ENCODE measurements at places on chromosomes 2 and 18.

- DNase-seq = peak; percentile 19
- no peak overlapping the region for H3K27ac ChIP-seq
- no peaks in the 10 kb centered on the region for H3K4me1 ChIP-seq
- H3K36me3 ChIP-seq = peaks cover 37% of the 10 kb centered on the region
Observed at GRCh38 chr18:12434541-12434929, 26.8 kb downstream of the PRELID3A start.

DNA sequence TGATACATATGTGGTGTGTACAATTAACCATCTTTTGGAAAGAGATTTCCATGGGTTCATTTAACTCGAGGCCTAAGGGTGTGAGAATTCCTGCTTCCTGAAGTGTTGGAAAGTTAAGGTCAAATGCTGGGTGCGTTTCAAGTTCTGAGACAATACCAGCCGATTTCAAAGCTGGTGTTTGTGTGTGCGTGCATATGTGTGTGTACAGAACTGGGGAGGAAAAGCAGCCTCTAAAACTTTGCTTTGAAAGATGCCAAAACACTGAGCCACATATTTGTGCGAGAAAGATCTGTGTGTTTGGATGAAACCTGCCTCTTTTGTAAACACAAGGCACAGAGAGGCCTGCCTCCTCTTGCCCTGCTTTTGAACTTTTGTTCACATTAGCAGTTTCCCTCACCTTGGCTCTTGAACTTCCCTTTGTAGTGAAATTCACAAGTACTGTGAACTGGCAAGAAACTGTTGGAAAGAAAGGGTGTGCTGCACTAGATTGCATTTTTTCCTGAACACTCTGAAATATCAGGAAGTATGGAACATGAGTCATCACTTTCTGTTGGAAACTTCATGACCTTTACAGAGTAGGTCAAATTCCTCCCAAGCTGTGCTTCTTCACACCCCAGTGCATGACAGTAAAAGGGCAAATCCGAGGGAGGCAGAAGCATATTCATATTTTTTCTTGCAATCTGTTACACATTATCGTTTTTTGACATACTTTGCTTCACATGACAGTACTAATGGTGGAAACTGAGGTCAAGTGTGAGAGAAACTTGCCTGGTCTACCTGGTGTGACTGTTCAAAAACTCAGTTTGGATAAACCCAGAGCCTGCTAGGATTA is 20.0 kb upstream of the CAVIN2 start:
- peaks cover 32% of the 10 kb centered on the region for H3K4me1 ChIP-seq
- no peak for DNase-seq
- no peak overlapping the region for H3K4me3 ChIP-seq
- H3K27me3 ChIP-seq = no peaks in the 10 kb centered on the region
- H3K27ac ChIP-seq = peak overlapping the region; percentile 78
- no peaks in the 10 kb centered on the region for H3K36me3 ChIP-seq

DNA sequence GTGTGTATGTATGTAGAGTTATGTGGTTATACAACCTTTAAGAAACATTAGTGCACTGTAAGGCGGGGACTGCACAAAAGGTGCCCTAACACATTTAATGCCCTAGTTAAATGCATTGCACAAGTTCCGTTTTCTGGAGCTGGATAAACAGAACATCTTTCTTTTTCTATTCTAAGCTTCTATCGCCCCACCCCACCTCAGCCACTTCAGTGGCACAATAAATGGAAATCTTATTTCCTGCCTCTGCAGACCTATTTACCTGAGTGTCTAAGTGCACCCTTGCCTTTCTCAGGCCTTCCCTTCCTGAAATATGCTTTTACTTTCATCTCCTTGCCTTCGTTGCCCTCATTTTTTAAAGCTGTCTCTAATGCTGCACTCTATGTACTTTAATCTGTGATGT is 123.5 kb downstream of the TANC1 start:
- H3K27ac ChIP-seq = peak overlapping the region; percentile 62
- no peaks in the 10 kb centered on the region for H3K36me3 ChIP-seq
- no peak overlapping the region for H3K4me3 ChIP-seq
- no peak for DNase-seq
- no peaks in the 10 kb centered on the region for H3K27me3 ChIP-seq
- H3K4me1 ChIP-seq = peaks cover 71% of the 10 kb centered on the region

DNA sequence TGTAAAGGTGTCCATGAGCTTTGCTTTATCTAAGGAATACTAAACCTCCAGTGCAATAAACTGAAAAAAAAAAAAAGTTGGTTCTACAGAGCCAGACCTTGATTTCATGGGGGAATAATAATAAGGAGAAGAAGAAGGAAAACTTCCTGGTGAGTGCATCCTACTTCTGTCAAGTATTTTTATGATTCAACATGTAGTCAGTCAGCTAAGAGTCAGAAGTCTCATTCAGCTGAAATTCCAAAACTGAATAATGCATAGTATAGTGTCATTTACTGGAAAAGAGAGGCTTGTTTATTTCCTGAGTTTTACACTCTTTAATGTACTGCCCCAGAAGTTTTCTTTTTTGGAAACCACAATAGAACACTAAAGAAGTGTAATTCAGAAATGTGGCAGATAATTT is 77.8 kb upstream of the TACR1 start:
- no peak overlapping the region for H3K4me3 ChIP-seq
- no peaks in the 10 kb centered on the region for H3K36me3 ChIP-seq
- H3K27ac ChIP-seq = no peak overlapping the region
- no peak for DNase-seq
- no peaks in the 10 kb centered on the region for H3K4me1 ChIP-seq
- no peaks in the 10 kb centered on the region for H3K27me3 ChIP-seq

DNA sequence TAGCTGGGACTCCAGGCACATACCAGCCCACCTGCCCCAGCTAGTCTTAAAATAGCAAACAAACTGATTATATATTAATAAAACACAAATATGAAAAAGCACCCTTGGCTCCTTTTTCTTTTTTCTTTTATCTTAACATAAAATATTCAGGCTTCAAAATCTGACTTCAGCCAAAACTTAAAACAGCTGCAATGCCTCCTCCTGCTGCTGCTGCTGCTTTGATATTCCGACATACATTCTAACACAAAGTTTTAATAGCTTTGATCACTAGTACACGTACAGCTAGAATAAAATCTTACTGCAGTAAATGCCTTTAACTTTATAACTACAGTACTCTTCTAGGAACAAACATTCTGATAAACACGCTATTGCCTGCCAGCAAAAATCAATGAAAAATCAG is 71.4 kb upstream of the RNU4ATAC start:
- H3K27ac ChIP-seq = no peak overlapping the region
- H3K36me3 ChIP-seq = peaks cover 67% of the 10 kb centered on the region
- H3K4me3 ChIP-seq = no peak overlapping the region
- no peaks in the 10 kb centered on the region for H3K4me1 ChIP-seq
- no peak for DNase-seq

DNA sequence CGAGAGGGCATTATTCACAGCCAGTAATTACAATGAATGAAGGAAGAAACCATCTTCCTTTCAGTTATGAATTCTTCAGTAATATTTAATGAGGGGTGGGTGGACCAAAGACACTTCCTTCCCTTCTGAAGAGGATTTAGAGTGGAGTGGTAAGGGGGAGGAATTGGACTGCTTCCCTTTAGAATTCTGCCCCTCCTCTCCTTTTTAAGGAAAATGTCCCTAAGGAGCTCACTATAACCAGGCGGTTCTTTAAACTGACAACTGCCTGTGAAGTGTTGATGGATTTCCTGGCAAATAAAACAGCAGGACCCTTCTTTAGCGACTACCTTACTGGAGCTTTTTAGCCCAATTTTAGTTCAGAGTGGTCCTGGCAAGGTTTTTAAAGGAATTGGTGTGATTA is 86.4 kb downstream of the LIMS1 start:
- H3K27ac ChIP-seq = peak overlapping the region; percentile 42
- H3K27me3 ChIP-seq = no peaks in the 10 kb centered on the region
- H3K4me1 ChIP-seq = peaks cover 60% of the 10 kb centered on the region
- DNase-seq = no peak
- H3K36me3 ChIP-seq = no peaks in the 10 kb centered on the region

DNA sequence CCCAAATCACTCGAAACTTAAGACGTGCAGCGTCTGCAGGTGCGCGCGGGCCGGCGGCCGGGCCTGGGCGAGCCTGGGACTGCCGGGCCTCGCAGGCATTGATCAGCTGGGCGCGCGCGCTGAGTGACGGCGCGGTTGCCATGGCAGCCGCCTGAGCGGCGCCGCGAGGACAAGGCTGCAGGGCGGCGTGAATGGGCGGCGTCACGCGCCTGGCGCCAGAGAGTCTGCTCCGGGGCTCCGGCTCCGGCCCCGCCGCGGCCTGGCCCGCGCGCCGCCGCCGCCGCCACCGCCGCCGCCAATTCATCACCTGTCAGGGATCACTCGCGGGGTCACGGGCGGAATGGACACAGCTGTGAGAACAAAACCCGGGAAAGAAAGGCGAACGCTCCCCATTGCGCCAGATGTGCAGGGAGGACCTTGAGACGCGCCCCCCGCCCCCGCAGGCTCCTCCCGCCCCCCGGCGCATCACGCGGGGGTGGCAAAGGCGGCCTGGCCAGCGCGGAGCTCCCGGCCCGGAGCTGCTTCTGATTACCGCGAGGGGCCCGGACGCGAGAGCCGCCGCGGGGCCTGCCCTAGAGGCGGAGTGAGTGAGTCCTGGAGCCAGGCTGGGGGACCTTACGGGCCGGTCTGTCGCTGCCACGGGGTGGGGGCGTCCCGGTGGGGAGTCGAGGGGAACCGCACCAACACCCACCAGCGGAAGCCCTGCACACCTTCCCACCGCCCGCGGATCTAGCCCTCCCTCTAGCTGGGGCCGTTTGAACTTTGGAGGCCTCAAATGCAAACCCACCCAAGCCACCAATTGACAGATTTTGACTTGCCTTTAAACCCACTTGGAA is 2.9 kb upstream of the ID2 start:
- peaks cover 52% of the 10 kb centered on the region for H3K4me1 ChIP-seq
- peak overlapping the region; percentile 96 for H3K27ac ChIP-seq
- H3K27me3 ChIP-seq = no peaks in the 10 kb centered on the region

DNA sequence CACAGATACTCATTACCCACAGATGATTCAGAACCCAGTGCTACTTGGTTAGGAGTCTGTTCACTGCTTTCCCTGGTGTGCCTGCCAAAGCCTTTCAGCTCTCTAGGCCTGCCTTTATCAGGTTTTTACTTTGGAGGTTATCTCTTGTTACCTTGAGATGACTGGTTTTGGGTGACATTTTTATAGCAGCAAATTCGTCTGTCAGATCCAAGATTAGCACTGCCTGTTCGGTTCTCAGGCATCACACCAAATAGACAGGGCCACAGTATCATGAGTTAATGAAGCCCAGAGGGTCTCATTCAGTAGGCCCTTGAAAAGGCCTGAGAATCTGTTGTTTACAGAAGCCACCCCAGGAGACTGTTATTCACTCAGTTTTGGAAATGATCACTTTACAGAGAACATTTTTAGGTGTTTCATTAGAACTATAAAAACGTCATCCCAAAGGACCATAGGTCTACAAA is 121.2 kb downstream of the OSBPL6 start:
- H3K36me3 ChIP-seq = no peaks in the 10 kb centered on the region
- DNase-seq = no peak
- H3K27me3 ChIP-seq = no peaks in the 10 kb centered on the region
- H3K4me1 ChIP-seq = no peaks in the 10 kb centered on the region
- H3K27ac ChIP-seq = no peak overlapping the region

DNA sequence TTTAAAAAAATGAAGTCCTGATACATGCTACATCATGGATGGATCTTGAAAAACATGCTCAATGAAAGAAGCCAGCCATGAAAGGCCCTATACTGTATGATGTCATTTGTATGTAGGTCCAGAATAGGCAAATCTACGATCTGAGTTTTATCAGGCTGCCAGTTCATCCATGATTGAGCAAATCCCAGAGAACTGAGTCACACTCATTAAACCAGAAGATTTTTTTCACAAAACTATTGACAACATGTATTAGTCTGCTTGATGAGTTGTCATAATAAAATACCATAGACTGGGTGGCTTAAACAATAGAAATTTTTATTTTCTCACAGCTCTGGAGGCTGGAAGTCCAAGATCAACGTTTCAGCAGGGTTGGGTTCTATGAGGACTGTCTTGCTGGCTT is 130.7 kb downstream of the MREG start:
- no peak for DNase-seq
- H3K4me1 ChIP-seq = no peaks in the 10 kb centered on the region
- no peaks in the 10 kb centered on the region for H3K27me3 ChIP-seq
- no peak overlapping the region for H3K4me3 ChIP-seq
- H3K27ac ChIP-seq = no peak overlapping the region

All from suprapubic skin (tissue), 4 donors.